Right cardiac atrium (tissue), 5 donors: ENCODE measurements at places on chromosomes 1 and 21. TPM values are rescaled to one million over a fixed set of nuclear protein-coding genes. Genes with fewer than 3 reads are reported as not detected.

Gene AMY2B
- 43.7 TPM for total RNA-seq

Gene MCOLN3
- 9.0 TPM for total RNA-seq

Gene CR2
- not detected for total RNA-seq

Gene EXO1
- 0.83 TPM for total RNA-seq

Gene ELF3
- total RNA-seq = 0.17 TPM

Gene TAS1R1
- not detected for total RNA-seq

Gene SCMH1
- 50.2 TPM for total RNA-seq

GRCh38 chr1:226706684-226707083, 32.4 kb downstream of the ITPKB start:
- no peak for DNase-seq

DNA sequence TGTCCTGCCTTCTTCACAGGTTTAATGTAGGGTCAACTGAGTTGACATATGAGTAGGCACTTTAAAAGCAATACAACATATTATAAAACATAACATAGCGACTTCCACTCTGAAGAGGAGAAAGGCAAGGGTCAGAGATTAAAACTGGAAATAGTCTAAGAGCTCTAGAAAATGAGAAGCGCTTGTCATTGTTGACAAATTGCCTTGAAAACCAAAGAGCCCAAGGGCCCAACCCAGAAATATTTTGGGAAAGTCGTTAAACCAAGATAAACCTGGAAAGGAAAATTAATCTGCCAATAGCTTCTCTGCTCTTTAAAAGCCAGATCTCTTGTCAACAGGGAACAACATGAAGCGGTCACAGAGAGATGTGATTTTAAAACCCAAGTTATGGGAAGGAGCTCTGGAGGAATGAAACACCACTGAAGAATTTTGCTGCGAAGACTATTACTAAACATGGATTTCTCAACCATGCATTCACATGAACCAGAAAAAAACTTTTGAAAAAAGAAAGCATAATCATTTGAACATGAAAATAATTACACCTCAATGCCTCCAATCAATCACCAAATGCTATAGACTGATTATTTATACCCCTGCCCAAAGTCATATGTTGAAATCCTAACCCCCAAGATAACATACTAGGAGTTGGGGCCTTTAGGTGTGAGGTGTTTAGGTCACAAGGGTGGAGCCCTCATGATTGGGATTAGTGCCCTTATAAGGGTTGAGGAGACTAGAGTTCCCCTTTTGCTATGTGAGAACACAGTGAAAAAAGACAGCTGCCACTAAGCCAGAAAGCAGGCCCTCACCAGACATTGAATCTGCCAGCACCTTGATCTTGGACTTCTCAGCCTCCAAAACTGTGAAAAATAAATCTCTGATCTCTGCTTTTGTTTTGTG, 33.0 kb upstream of the MTF1 start:
- no peak for DNase-seq

DNA sequence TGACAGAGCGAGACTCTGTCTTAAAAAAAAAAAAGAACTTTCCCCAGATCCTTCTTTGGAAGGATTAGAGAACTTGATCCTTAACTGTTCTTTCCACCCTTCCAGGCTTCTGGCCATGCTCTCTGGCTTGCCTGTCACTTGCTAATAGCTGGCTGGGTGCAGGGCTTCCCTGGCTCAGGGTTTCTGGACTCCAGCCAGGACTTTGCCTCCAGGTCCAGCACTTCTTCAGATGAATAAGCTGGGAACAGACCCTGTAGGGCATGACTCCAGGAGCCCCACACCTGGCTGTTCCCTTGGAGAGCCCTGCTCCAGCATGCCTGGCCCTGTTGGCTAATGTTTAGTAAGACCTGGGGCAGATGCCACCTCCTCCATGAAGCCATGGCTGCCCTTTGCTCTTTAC, 3.3 kb upstream of the NT5C1A start:
- DNase-seq = no peak

DNA sequence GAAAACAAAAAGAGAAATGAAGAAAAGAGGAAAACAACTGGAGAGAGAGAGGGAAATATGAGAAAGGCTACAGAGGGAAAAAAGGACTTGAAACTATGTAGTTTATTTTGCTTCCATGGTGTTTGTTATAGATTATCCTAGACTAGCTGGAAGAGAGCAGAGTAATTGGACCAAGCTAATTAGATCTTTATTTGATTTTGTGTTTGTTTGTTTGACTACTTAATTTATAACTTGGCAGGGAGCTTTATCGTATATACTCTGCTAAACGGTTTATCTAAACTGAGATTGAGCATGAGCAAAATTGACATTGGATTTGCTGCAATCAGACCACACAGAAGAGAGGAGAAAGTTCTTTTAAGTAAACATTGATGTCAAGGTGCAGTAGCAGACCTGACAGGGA, 443.8 kb upstream of the USP24 start:
- no peak for DNase-seq

GRCh38 chr1:156114919-156115513, 505 bp downstream of the LMNA start:
- peak; percentile 83 for DNase-seq

DNA sequence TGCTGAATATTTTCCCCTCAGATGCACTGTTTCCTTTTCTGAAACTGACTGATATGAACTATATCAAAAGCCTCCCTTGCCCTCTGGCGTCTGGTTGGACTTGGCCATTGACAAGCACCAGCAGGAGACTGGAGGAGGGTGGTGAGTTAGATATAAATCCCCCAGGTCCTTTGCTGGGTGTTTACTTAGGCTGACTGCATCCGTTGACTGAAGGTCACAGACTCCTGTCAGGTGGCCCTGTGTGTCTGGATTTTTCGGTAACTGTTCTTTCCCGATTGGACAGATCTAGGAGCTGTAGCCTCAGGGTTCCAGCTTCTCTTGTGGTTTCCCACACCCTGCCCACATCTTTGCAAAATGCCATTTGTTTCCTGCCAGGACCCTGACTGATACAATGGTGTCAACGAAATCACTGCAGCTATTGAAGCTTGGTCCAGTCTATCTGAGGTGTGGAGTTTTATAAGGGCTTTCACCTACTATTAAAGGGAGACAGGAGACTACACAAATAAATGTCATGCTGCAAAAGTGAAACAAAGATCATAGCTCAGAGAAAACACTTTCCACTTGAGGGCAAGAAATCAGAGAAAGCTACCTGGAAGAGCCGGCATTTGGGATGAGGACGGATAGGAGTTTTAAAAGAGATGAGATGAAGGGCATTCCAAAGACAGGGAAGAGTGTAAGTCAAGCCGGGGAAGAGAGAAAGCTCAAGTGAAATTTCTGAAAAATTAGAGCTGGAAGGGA, 1.5 kb upstream of the MAGI3 start:
- no peak for DNase-seq

DNA sequence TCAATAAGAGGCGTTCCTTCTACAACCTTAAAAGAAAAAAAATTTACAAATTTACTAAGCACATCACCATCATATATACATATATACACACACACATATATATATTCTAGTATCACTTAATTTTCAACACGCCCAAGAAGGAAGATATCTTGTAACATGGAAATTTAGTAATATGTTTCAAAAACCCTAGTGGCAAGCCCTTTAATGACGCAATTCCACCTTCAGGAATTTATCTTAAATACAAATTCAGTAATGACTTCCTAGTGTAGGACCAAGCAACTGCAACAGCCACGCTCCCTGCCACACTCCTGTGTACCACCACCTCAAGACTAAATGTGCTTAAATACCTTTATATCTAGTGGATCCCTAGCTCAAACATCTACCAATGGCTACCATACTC, 12.5 kb downstream of the LBR start:
- DNase-seq = no peak

DNA sequence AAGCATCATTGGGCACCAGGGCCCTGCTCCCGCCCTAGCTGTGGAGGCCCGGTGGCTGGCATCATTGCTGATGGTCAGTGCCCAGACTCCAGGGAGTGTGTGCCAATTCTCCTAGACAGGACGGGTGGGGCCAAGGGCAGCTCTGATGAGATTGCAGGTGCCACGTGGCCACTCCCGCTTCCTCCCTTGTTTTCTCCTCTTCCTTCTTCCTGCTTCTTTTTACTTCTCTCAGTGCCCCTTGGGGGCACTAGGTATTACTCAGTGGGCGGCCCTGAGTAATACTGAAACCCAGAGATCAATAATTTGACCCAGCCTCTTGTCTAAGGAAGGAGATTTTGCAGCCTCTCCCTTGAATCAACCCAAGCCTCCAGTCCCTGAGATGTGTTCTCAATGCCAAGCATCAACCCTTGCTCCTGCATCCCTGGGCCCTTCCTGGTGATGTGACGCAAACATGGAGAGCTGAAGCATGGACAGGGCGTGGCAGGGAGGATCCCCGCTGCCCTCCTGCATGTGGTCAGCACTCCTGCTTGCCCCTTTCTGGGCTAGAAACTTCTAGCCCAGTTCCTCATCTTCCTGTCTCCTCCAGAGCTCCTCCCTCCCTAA, 32.4 kb downstream of the CDK18 start:
- DNase-seq = peak; percentile 74

DNA sequence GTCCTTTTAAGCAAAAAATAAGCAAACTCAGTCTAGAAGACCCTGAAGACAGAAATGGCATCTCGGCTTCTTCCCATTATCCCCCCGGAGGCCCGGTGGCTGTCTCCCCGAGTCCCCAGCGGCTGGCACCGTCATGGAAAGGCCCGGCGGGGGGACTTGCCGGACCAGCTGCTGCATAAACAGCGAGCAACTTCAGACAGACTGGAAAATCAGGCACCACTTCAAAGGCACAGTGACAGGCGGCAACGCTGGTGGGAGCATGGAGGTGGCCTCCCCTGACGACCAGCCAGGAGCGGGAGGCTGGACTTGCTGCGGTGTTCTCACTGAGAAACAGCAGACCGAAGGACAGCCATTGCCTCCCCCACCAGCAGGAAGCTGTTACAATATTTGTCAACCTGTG, 18.4 kb upstream of the C1QA start:
- DNase-seq = no peak

DNA sequence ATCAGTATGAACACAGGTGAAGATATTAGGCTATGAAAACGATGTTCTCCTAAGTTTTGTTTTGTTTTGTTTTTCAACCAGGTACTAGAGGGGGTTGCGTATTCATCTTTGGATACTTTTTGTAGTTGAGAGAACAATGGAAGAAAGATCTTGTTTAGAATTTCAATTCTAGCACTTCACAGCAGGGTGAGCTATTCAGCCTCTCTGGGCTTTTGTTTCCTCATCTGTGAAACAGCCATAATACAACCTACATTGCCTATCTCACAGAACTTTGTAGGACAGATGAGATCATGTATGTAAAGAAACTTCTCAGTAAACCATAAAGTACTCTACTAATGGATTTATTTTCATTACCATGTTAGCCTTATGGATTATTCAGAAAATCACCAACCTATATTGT, 199.5 kb downstream of the GPATCH2 start:
- DNase-seq = no peak

GRCh38 chr1:208988811-208989222, 594.7 kb upstream of the CAMK1G start:
- DNase-seq = no peak

- no peak for DNase-seq
These were observed 2.0 kb downstream of the XKR8 start for GRCh38 chr1:27961646-27962221.

DNA sequence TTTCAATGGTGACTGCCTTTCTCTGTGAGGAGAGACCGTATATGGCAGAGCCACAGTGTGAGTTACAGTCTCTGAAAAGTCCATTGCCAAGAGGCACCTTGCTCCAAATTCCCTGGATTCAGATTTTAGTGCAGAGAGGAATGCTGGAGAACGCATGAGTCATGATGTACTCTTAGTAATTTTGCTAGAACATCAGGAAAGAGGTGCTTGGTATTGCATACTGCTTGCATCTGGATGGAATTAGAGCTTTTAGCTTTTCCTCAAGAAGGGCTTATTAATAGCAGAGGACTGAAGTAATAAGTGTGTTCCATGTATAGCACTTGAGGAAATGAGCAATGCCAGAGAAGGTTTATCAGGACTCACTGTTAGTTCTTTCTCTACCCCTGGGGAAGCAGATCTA, 40.5 kb upstream of the AKT3 start:
- DNase-seq = no peak

DNA sequence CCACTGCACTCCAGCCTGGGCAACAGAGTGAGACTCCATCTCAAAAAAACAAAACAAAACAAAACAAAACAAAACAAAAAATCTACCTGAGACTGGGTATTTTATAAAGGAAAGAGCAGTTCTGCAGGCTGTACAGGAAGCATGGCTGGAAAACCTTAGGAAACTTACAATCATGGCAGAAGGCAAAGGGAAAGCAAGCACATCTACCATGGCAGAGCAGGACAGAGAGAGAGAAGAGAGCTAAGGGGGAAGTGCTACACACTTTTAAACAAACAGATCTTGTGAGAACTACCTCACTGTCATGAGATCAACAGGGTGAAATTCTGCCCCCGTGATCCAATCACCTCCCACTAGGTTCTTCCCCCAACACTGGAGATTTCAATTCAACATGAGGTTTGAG, 198.3 kb upstream of the SAMSN1 start:
- no peak for DNase-seq

- DNase-seq = no peak
These were observed 42.6 kb upstream of the A3GALT2 start for GRCh38 chr1:33363470-33363861.

DNA sequence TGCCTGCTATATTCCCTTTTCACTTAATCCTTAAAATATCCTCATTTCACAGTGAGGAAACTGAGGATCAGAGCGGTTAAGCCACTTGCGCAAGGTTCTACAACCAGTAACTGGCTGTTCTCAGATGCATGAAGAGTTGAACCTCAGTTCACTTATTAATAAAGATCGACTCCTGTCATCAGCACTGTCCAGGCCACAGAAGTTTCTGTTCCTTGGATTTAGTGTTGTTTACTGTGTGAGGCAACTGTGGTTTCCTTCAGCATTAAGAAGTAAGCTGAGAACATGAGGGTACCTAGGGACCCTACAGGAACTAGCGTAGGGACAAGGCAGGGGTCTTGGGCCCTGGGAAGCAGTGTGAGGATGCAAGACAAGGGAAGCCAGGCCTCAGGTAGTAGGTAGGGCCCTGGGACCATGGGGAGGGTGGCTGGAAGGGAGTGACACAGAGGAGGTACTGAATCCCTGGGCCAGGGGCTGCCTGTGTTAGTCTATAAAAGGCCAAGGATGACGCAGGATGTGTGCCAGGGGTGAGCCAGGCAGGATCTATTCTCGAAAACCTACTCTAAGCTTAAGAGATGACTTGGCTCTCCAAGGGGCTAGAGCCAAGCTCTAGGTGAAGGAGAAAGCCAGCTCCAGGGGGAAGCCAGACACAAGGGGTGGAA, 181.2 kb upstream of the CSF3R start:
- no peak for DNase-seq

DNA sequence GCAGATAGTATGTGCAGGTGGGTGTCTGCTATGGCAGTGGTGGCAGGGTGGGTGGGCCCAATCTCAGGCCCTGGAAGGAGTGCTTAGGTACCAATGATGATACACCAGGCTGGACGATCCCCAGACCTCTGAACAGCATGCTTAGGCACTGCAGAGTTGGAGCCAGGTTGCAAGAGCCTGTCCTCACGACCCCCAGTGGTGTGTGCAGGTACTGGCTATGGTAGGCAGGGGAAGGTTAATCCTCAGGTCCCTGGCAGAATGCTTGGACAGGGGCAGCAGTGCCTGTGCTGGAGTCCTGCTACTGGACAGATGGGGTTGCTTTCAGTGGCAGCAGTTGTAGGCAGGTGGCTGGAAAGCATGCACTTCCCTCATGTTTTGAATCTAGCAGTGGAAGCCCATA, 100.5 kb upstream of the NEK7 start:
- DNase-seq = no peak
